Inflammatory macrophage (primary cell): ENCODE measurements at places on chromosomes 11 and 22.

- no peak for DNase-seq
Measured at GRCh38 chr11:116336540-116336939, 436.2 kb downstream of the BUD13 start.

DNA sequence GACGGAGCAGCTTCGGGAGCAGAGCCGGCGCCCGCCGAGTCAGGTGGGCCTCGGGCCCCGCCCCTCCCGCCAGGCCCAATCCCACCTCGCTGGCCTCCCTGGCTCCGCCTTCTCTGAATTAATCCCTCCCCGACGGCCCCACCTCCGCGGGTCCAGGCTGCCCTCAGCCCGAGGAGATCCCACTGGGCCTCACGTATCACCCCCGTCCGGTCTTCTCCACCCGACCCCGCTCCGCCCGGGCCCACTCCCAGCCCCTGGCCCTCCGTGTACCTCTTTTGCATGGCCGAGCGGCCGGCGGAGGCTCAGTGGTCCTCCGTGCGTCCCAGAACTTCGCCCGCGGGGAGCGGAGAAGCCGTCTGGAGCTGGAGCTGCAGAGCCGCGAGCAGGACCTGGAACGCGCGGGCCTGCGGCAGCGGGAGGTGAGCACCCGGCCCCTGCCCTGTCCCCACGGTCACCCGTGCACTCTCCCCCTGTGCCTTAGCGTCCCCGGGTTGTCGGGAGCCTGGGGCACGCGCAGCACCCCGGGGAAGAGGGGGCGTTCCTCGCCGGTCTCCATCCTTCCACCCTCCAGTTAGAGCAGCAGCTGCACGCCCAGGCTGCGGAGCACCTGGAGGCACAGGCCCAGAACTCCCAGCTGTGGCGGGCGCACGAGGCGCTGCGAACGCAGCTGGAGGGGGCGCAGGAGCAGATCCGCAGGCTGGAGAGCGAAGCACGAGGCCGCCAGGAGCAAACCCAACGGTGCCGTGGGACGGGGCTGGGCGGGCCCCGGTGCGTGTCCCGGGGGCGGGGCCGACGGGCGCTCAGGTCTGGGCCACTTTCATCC is 2.2 kb upstream of the CD151 start:
- DNase-seq, result peak; percentile 18

GRCh38 chr22:42369250-42370041 is 62.8 kb downstream of the NFAM1 start:
- DNase-seq, result peak; percentile 88

GRCh38 chr11:76085270-76085669 is 121.0 kb downstream of the WNT11 start:
- no peak for DNase-seq

GRCh38 chr22:31945443-31945855 is 1.1 kb downstream of the YWHAH start:
- DNase-seq, result no peak

DNA sequence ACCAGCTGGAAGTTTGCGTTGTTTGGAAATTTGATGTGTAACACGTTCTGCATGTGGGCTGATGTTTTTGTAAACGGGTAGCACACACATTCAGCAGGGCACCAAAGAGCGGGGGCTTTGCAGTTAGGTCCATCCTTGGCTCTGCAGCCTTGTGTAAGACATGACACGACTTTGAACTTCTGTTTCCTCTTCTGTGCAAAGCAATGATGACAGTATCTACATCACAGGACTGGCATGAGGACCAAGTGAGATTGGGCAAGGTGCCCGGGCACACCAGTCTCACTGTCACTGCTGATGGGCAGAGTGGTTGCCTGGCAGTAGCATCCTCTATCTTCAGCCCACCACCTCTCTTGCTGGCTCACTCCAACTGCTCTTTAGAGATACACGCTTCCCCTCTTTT is 3.3 kb downstream of the TCN2 start:
- DNase-seq, result peak; percentile 95

- no peak for DNase-seq
Measured at GRCh38 chr11:24234822-24235508, 261.9 kb upstream of the LUZP2 start.

- no peak for DNase-seq
Measured at GRCh38 chr22:29833392-29833965, 4.6 kb downstream of the ASCC2 start.

GRCh38 chr22:43273902-43274484 is 69.2 kb downstream of the SCUBE1 start:
- peak; percentile 54 for DNase-seq

DNA sequence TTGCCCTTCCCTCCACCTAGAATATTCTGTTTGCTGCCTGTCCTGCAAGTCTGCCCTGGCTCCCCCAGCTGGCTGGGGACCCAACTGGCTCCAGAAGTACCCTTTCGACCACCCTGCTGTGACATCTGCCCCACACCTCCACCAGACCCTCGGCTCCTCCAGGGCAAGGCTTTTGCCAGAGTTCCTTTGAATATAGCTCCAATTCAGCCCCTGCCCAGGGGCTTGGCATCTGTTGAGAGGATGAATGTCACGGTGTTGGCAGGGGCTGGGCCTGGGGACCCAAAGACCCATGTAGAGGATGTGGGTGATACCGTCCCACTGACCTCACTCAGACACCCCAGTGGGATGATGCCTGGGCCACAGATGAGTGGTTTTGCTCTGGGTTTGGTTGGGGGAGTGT is 4.0 kb downstream of the NLRP6 start:
- DNase-seq, result no peak

DNA sequence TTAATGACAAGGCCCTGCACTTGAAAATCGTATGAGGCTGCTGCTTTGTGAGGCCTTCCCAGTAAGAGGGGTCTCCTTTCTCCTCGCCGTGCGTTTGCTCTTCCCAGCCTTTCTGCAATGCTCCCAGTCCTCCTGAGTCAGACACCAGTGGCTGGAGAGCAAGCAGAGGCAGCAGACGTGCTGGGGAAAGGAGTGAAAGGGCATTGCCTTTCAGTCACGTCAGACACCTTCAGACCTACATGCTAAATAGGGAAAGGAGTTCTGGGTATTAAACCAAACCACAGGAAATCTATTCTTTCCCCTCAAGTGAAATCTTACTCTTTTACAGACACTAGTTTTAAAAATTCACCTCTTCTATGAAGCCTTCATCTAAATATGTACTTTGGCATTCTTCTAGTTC is 274.8 kb downstream of the NTM start:
- DNase-seq, result no peak

DNA sequence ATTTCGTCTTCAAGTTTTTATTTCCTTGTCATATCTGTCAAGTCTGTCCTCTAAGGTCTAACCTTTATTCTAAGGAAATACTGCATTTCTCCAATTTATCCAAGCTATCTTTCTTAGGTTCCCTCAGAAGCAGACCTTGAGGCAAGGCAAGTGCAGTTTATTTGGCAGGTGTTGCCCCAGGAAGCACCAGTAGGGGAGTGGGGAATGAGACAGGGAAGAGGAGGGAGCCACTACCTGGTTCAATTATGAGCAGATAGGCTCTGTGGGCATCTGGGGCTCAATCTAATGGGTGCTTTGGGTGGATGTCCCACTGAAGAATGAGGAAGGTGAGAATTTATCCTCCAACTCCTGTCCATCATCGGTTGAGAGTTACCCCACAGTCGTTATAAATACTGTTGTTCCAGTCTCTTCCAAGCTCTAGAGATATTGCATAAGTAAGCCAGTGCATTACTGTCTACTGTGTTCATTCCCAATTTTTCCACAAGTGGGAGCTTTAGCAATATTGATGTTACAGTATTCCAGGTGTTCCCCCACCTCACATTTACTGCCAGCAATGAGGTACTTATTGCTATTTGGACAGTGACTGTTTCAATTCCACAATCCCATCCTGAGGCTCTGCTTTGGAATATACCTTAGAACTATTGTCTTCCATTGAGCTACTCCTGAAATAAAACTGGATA is 154.9 kb upstream of the CEP126 start:
- DNase-seq, result no peak

DNA sequence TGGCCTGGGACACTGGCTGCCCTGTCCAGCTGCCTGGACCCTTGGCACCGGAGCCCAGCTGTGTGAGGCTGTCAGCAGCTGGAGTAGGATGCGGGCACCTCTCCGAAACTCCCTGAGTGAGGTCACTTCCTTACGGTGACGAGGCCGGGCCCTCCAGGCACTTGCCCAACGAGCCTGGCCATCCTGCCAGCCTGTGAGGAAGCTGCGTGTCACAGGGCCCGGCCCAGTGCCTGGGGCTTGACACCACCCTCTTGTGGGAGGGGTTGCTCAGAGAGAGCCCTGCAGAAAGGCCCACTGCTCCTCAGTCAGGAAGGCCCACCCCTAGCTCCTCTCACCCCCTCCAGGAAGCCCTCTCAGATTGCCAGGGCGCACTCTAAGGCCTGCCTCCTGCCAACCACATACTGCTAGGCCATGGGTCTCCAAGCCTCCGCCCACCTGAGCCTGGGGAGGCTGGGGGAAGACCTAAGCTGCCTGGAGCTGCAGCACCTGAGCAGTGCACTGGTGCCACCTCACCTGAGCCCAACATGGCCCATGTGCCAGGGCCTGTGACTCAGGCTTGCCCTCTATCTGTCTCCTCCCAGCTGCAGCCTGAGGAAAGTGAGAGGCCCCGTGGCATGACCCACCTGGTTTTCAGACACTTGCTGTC is 4.3 kb upstream of the PHLDA2 start:
- peak; percentile 98 for DNase-seq

DNA sequence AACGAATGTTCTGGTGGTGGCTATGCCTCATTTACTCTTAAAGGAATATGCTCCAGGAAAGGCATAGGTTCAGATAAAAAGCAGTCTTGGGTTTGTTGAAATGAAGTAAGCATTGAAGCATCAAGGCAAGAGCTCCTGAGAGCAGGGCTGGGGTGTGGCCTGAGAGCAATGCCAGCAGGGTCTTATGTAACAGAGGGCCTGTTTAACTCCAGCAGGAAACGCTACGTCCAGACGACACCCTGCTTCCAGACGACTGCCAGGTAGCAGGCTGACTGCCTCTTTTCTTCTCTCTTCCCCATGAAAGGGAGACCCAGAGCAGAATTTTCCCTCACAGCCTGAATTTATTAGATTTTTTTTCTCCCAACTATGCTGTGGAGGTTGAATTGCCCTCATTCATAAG is 127.2 kb upstream of the SLC5A12 start:
- no peak for DNase-seq

DNA sequence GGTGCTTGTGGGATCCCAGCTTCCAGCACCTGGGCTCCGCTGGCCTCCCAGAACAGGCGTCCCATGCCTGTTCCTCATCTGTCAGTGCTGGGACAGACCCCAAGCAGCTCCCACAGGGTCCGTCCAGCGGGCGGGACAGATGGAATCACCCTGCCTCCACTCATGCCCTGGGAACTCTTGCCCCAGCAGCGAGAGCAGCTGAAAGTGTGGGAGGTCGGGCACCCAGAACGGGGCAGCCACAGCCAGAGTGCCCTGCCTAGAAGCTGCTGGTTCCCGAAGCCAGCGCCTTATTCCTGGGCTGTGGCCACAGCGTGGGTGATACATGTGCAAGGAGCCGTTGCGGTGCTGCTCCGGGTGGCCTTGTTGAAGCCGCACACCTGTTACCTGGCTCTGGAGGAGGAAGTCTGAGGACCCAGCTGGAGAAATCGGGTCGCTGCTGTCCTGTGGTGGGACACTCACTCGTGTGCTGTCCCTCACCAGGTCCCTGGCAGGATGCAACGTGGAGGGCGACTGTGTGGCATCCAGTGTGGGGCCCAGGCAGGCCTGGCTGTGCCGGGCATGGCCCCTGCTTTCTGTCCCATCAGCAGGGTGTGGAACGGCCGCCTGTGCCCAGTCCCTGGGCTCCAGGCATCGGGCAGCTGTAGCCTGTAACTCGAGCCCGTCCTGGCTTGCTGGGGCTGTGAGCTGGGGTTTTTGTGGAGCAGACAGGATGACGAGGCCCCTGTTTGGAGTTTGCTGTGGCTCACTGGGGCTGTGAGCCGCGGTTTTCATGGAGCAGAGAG is 16.2 kb downstream of the GRAMD4 start:
- DNase-seq, result no peak

GRCh38 chr11:44611088-44611487 is 45.6 kb downstream of the CD82 start:
- no peak for DNase-seq

- peak; percentile 52 for DNase-seq
Measured at GRCh38 chr11:67053896-67054329, 2.7 kb upstream of the RHOD start.

DNA sequence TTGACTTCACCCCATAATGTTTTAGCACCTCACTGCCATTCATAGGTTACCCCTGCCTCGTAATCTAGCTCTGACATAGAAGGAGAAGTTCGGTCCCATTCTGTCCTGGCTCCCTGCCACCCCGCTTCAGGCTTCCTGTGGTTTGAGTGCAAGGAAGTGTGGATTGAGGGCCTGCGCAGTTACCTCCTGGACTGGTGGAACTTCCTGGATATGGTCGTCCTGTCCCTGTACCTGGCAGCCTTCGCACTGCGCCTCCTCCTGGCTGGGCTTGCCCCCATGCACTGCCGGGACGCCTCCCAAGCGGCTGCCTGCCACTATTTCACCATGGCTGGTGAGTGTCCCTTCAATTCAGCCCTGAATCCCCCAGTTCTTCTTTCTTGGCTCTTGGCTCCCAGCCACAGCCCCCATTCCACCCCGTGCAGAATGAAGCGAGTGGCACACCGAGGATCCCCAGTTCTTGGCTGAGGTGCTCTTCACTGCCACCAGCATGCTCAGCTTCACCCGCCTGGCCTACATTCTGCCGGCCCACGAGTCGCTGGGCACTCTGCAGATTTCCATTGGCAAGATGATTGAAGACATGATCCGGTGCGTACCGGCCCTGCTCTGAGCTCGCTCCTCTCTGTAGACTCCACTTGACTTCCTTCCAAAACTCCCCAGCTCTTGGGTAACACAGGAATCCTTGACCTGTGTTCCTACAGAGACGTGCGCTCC is 15.4 kb downstream of the ART5 start:
- peak; percentile 68 for DNase-seq

GRCh38 chr11:17735818-17736578 is 1.4 kb downstream of the KCNC1 start:
- no peak for DNase-seq

DNA sequence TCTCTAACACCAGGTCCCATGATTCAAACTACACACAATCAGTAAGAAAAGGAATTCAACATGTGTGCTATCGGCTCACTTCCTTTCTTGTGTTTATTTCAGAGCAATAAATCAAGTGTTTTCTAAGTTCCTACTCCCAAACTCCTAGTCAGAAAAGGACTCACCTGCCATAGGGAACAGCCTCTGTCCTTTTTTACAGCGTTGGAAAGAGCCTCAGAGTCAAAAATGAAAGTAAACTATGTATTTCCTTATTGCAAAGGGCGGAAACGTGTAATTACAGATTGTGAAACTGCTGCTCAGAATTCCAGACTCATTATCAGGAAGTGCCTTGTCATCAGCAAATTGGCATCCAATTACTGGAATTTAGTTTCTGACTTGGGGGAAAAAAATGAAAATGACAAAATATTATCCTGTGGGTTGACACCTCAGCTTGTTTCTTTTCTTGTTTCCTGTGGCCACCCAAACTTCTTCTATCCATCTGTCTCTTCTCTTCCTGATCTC is at the start of gene CASP4:
Gene CASP4, minus strand, starts transcription at position 220 of the 501 bp plus-strand sequence. Its CDS starts 49 bp downstream, at position 171.
- DNase-seq, result peak; percentile 84

DNA sequence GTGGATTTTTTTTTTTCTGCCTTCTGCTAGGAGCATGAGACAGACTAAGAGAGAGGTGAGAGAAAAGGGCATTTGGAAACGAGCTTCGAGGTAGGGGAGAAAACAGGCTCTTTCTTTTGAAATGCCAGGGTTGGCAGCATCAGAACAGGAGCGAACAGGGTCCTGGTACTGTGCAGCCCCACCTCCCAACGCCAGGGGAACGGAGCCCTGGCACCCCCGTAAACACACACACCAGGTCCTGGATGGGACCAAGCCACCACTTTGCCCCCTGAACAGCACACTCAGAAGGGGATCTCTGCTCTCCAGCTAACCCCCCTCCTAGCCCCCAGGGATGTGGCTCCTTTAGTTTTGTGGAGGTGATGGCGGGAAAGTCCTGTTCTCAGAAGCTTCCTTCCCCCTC is 127.1 kb downstream of the CTTN start:
- no peak for DNase-seq
